ENCODE measurements at places on chromosomes 3 and 15.

GRCh38 chr3:57911593-57911992 lies 96.6 kb upstream of the FLNB start:
- DNase-seq = no peak

DNA sequence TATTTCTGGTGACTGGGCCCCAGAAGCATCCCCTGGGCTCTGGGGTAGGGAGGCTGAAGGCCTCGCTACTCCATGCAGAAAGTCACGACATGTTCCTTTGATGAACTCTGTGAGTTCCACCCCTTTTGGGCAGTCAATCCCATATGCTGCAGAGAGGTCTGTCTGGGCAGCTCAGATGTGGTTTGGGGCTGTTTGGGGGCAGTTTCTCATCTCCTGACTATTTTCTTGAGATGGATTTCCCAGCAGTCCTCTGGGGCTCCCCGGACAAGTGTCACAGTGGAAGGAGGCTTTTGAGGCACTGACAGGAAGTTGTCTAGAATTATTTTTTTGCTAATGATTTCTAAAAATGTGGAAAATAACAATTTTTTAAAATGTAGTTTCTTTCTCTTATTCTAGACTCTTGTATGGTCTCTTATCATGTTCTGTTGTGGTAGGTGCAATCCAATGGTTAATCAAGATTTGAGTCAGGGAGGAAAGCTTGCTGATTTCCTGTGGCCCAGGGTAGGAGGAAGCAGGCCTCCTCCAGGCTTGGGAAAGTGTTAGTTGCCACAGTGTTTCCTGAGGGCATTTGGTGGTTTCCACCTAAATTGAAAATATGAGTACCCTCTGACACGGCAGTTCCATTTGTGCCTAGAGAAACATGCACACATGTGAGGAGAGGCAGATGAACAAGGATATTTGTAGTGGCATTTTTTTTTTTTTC lies 19.9 kb upstream of the TATDN2 start:
- DNase-seq = no peak

DNA sequence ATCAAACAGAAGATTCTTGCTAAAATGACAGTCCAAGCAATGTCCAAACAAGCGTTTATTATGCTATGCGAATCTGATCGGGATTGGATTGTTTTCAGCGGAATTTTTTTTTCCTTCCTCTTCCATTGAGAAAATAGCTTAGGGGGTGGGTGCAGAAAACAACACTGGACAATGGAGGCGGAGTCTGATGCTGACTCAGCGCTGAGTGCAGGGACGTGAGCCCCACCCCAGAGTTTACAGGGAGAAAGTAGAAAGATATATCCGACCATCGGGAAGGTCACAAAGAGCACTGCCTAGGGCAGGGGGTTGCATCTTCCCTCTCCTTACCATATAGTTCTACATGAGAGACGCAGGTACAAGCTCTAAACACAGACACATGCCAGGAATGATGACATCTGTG lies 117.0 kb downstream of the FOXP1 start:
- DNase-seq = no peak

GRCh38 chr3:53677413-53677812 lies 168.8 kb downstream of the CHDH start:
- DNase-seq = no peak

- DNase-seq = no peak
Observed at GRCh38 chr3:107983247-107983646, 107.6 kb downstream of the CD47 start.

- peak; percentile 46 for DNase-seq
Observed at GRCh38 chr15:70763120-70763949, at the start of gene UACA. Gene UACA (minus strand): TSS chr15:70763558. CDS start chr15:70763407, 151 bp downstream.

- DNase-seq = no peak
Observed at GRCh38 chr15:88995449-88995848, 82.3 kb upstream of the MFGE8 start.

GRCh38 chr3:126448136-126448892 lies 27.4 kb downstream of the ZXDC start:
- DNase-seq = no peak

DNA sequence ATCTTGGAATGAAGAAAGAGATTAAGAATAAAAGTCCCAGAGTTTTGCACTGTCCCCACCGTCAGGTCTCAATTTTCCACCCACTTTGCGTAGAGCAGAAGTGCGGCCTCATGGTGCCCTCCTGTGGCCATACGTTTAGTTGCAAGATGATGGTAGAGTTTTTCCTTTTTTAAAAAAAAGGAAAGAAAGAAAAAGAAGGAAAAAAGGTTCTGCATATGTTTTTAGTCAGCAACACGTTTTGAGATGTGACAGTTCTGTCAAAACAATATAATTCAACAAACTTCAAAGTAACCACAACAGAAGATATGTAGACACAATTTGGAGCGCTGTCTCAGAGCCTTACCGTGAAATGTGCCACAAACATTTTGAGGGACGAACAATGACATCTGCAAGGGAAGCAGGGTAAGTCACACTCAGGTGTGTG lies 24.6 kb downstream of the EBLN2 start:
- no peak for DNase-seq

- DNase-seq = no peak
Observed at GRCh38 chr3:13113346-13114330, 40.4 kb upstream of the IQSEC1 start.

GRCh38 chr3:171796625-171797264 lies 13.5 kb downstream of the PLD1 start:
- no peak for DNase-seq

GRCh38 chr15:63018639-63019038 lies 23.9 kb upstream of the TPM1 start:
- no peak for DNase-seq

DNA sequence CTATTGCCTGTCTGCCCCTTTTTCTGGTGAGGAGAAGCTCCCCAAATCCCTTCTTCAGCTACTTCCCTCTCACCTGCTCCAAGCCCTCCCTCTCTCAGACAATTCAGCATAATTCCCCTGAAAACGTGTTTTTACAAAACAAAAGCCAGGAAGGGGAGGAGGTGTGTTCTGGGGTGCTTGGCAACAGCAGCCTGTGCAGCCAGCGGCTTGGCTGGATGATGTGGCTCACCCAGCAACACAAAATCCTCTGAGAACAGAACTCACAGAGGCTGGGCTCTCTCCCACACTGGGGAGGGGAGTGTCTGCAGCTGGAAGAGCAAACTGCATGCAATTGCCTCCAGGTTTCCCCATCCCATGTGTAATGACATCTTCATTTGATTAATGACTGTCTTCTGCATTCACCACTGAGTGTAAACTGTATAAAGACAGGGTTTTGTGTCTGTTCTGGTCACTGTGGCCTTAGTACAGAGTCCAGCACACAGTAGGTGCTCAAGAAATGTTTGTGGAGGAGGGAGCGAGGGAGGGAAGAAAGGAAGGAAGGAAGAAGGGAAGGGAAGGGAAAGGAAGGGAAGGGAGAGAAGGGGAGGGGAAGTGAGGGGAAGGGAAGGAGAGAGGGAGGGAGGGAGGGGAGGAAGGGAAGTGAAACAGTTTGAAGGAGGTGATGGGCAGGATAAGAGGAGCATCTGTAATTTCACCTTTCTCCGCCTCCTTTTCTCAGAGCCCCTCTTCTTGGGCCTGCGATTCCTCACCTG lies 70.1 kb upstream of the GLCE start:
- no peak for DNase-seq

- no peak for DNase-seq
Observed at GRCh38 chr3:13044496-13045240, 28.6 kb downstream of the IQSEC1 start.

DNA sequence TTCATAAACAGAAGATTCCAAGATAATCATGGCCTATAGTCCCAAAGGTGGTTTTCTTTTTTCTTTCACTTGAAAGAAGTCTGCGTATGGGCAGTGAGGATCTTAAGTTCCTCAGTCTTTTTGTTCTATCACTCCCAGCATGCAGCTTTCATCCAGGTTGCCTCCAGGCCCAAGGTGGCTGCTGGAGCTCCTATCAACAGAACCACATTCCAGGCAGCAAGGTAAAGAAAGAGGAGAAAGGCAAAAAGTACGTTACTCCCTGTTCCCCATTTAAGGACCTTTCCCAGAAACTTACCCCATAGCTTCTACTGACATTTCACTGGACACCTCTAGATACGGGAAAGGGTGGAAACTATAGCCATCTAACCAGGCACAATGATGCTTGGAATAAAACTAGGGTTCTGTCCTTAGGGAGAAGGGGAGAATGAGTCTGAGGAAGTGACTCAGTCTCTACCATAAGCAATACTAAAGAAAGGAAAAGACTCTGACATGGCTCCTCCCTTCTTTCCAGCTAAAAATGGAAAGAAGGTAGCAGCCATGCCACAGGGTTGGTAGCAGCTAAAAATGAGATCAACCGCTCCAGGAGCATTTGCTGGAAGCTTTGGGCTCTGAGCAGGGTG lies 313.9 kb upstream of the NR2E3 start:
- no peak for DNase-seq

DNA sequence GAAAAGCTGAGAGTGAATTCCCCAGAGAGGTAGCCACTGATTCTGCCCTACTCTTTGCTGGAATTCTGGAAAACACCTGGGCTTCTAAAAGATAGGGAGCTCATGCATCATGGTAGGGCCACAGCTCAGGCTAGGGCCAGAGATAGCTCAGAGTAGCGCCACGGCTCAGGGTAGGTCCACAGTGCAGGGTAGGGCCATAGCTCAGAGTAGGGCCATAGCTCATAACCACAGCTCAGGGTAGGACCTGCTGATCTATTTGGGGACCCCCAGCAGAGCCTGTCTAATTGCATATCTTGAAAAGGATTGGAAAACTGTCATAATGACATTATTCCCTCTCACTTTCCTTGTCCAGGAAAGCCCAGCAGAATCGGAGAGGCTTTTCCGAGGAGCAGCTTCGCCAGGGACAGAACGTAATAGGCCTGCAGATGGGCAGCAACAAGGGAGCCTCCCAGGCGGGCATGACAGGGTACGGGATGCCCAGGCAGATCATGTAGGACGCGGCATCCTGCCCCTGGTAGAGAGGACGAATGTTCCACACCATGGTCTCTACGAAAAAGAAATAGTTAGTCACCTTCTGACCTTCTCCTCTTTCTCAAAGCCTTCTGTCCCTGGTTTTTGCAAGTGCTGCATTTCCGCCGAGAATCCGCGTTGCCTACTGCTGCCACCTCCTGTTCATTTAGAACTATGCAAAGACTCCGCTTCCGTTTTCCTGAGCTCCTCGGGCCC lies 14.5 kb downstream of the TAGLN3 start:
- no peak for DNase-seq

DNA sequence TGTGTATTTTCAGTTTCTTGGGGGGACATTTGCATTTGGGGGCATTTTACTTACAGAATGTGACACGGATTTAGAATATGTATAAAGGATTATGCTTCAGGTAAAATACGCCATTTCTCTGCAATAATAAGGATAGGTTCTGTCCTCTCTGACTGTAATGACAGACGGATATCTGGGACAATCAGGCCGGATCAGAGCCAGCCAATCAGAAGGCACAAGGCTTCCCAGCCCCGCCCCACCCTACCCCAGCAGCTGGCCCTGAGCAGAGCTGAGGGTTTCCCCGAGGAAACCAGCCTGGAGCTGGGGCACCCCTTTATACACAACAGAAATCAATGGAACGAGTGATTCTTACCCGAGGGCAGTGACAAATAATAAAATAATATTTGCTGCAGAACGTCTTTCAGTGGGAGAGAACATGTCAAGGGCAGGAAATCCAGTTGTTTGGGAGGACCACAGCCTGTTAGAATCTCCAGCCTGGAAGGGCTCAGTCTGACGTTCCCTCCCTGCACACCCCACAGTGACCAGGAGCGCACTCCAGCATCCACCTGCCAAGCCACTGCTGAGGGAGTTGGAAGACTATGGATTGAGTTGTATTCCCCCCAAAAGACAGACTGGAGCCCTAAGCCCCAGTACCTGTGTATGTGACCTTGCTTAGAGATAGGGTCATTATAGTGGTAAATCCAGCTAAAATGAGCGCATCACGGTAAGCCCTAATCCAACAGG lies 30.3 kb upstream of the SEC13 start:
- no peak for DNase-seq

DNA sequence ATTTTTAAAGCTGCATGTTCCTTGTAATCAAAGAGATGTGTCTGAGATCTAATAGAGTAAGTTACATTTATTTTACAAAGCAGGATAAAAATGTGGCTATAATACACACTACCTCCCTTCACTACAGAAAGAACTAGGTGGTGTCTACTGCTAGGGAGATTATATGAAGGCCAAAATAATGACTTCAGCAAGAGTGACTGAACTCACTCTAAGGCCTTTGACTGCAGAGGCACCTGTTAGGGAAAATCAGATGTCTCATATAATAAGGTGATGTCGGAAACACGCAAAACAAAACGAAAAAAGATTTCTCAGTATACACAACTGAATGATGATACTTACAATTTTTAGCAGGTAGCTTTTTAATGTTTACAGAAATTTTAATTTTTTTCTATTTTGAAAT lies 19.1 kb downstream of the B3GNT5 start:
- DNase-seq = no peak

GRCh38 chr3:129616713-129617112 lies 10.2 kb upstream of the PLXND1 start:
- DNase-seq = no peak

DNA sequence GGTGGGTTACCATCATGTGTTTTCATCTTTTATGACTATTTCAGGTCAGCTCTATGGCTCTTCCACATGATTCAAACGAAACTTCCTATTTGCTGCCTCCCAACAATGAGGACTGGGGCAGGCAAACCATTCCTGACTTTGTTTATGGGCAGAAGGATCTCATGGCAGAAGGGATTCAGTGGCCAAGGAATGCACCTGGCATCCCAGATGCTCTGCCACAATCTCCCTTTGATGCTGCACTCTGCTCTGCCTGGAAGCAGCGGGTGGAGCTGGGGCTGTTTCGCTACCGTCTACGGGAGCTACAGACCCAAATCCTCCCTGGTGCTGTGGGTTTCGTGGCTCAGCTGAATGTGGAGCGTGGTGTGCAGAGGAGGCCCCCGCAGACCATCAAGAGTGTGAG lies 6.8 kb downstream of the GDPGP1 start:
- DNase-seq = no peak

GRCh38 chr3:49512781-49513355 lies 41.4 kb upstream of the BSN start:
- no peak for DNase-seq

- no peak for DNase-seq
Observed at GRCh38 chr15:62612771-62613170, 429.8 kb upstream of the TPM1 start.

DNA sequence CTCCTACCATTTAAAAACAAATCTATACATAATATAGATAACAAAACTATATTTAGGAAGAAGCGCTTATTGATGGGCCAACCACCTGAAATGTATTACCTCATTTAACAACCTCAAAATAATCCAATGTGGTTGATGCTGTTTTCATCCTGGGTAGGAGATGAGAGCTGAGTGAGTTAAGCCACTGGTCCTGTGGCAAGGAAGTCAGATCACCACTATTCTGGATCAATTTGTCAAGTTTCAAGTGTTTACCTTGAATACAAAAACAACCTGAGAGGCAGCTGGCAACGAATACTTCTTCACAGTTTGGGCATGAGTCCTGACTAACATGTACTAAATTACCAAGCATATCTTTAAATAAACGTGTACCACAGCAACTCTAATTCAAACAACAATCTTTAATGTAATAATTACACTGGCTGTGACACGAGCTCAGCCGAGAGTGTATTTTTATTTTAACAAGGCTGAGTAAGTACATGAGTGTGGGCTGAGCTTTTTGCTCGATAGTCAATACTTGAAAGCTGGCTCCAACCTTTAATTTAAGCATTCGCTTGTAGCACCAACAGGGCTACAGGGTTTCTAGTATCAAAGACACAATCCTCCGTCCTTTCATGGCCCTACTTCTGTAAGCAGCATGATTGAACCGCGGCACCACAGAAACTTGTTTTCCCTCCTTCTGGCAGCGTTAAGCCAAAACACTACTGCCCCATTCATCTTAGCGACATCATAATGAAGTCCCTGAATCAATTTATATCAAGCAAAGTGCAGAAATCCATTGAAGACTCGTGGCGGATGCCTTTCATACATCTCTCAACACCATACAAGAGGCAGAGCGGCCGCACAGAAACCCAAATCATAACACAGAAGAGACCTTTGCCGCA lies 93.8 kb upstream of the ICE2 start:
- no peak for DNase-seq
